ENCODE measurements at places on chromosomes 1 and 21. TPM values are rescaled to one million over a fixed set of nuclear protein-coding genes. Genes with fewer than 3 reads are reported as not detected.

Gene TNFRSF18
- not detected for total RNA-seq

Gene ZBTB48
- total RNA-seq = 16.4 TPM

Gene GPR161
- 9.0 TPM for total RNA-seq

Gene RAB42
- 6.1 TPM for total RNA-seq

Gene CRYZ
- total RNA-seq = 23.5 TPM

Gene ARTN
- 0.11 TPM for total RNA-seq

Gene SMIM1
- not detected for total RNA-seq

Gene KRTAP20-1
- not detected for total RNA-seq

Gene CFHR2
- not detected for total RNA-seq

Gene UTS2
- not detected for total RNA-seq

Gene HIPK1
- 23.6 TPM for total RNA-seq

Gene SNX27
- 12.0 TPM for total RNA-seq

Gene BCAN
- not detected for total RNA-seq

Gene LAPTM5
- not detected for total RNA-seq

Gene DNAJC16
- total RNA-seq = 22.5 TPM

Gene ZNF697
- 8.5 TPM for total RNA-seq

Gene MAP3K7CL
- total RNA-seq = 14.8 TPM

Gene BTBD19
- 8.0 TPM for total RNA-seq

Gene WDR64
- total RNA-seq = not detected

GRCh38 chr21:34571994-34572393, 42.9 kb downstream of the RCAN1 start:
- H3K27ac ChIP-seq = no peak overlapping the region
- H3K27me3 ChIP-seq = no peaks in the 10 kb centered on the region
- DNase-seq = no peak
- H3K4me3 ChIP-seq = no peak overlapping the region

- DNase-seq = no peak
- H3K4me3 ChIP-seq = no peak overlapping the region
- peaks cover 7% of the 10 kb centered on the region for H3K4me1 ChIP-seq
- peaks cover 3% of the 10 kb centered on the region for H3K36me3 ChIP-seq
- no peak overlapping the region for H3K27ac ChIP-seq
- H3K27me3 ChIP-seq = no peaks in the 10 kb centered on the region
Observed at GRCh38 chr1:227736814-227737432, 1.7 kb downstream of the SNAP47 start.

DNA sequence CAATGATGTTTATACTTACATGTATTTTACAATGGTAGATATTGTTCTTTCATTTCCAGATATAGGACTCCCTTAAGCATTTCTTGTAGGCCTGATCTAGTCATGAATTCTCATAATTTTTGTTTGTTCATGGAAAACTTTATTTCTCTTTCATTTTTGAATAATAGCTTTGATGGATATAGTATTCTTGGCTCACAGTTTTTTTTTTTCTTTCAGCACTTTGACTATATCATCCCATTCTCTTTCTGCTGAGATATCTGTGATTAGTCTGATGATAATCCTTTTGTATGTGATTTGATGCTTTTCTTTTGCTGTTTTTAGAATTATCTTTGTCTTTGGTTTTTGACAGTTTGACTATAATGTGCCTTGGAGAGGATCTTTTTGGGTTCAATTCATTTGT, 24.1 kb upstream of the CHODL start:
- no peak overlapping the region for H3K4me3 ChIP-seq
- H3K4me1 ChIP-seq = no peaks in the 10 kb centered on the region
- no peaks in the 10 kb centered on the region for H3K27me3 ChIP-seq
- no peak for DNase-seq
- H3K27ac ChIP-seq = no peak overlapping the region
- H3K36me3 ChIP-seq = no peaks in the 10 kb centered on the region

- DNase-seq = no peak
- H3K4me1 ChIP-seq = peaks cover 37% of the 10 kb centered on the region
- H3K4me3 ChIP-seq = no peak overlapping the region
- H3K36me3 ChIP-seq = no peaks in the 10 kb centered on the region
Observed at GRCh38 chr1:19754482-19754881, 45.2 kb downstream of the TMCO4 start.

GRCh38 chr1:13483946-13484345, 29.9 kb downstream of the LRRC38 start:
- no peak overlapping the region for H3K27ac ChIP-seq
- no peaks in the 10 kb centered on the region for H3K27me3 ChIP-seq
- H3K4me3 ChIP-seq = no peak overlapping the region
- H3K4me1 ChIP-seq = no peaks in the 10 kb centered on the region
- no peak for DNase-seq
- H3K36me3 ChIP-seq = no peaks in the 10 kb centered on the region

GRCh38 chr1:4689271-4689935, 35.0 kb downstream of the AJAP1 start:
- no peaks in the 10 kb centered on the region for H3K36me3 ChIP-seq
- H3K27ac ChIP-seq = no peak overlapping the region
- no peak for DNase-seq
- H3K4me1 ChIP-seq = no peaks in the 10 kb centered on the region

DNA sequence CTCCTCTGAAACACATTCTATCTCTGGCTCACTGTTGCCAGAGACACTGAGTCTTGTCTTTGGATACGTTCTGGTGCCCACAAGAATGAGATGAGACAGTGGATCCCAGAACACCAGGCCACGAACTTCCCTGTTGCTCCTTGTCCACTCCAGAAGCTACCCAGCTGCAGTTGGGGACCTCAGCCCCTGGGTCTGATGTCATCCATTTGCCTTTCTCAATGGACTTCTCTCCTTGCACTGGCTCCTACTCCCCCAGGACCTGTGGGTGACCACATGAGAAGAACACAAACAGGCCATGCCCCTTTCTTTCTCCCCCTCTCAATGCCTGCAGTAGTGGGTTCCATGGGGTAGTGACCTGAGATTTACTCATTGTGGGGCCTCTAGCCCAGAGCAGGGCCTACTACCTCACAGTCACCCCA, 5.9 kb downstream of the NBPF1 start:
- peaks cover 10% of the 10 kb centered on the region for H3K4me1 ChIP-seq
- DNase-seq = no peak
- no peaks in the 10 kb centered on the region for H3K27me3 ChIP-seq
- H3K27ac ChIP-seq = no peak overlapping the region

- H3K27me3 ChIP-seq = no peaks in the 10 kb centered on the region
- no peak for DNase-seq
- H3K4me1 ChIP-seq = no peaks in the 10 kb centered on the region
- H3K36me3 ChIP-seq = 0 out of 2 replicates have a peak, but pooled peaks cover 4% of the 10 kb centered on the region
- no peak overlapping the region for H3K4me3 ChIP-seq
Observed at GRCh38 chr1:50474859-50475809, 51.9 kb upstream of the DMRTA2 start.

DNA sequence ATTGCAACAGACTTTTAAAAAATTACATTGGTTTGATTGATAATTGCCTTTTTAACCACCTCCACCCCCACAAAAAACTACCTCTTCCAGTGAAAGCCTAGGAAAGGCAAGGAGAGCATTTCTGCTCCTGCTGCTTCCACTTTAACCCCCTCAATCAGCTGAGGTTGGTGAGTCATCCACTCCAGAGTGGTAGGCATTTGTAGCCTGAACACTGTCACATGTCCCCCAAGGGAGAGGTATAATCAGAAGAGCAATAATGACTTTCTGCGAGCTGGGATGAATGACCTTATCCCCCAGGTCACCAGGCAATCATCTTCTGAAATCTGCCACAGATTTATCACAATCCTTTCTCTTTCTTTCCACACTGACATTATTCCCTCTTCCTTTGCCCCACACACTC, 126.6 kb upstream of the CAMK1G start:
- no peak overlapping the region for H3K4me3 ChIP-seq
- no peak overlapping the region for H3K27ac ChIP-seq
- DNase-seq = peak; percentile 17
- H3K4me1 ChIP-seq = no peaks in the 10 kb centered on the region
- no peaks in the 10 kb centered on the region for H3K36me3 ChIP-seq

GRCh38 chr1:64891448-64891825, 74.9 kb downstream of the JAK1 start:
- no peaks in the 10 kb centered on the region for H3K36me3 ChIP-seq
- peaks cover 22% of the 10 kb centered on the region for H3K4me1 ChIP-seq
- no peaks in the 10 kb centered on the region for H3K27me3 ChIP-seq
- H3K27ac ChIP-seq = no peak overlapping the region
- H3K4me3 ChIP-seq = no peak overlapping the region

GRCh38 chr21:32884062-32884461, 112.5 kb upstream of the PAXBP1 start:
- DNase-seq = no peak
- H3K4me1 ChIP-seq = peaks cover 6% of the 10 kb centered on the region
- H3K27me3 ChIP-seq = peaks cover 35% of the 10 kb centered on the region

- DNase-seq = peak; percentile 98
- H3K36me3 ChIP-seq = no peaks in the 10 kb centered on the region
- H3K4me1 ChIP-seq = peaks cover 31% of the 10 kb centered on the region
Observed at GRCh38 chr1:28437924-28438699, 67.7 kb upstream of the RCC1 start.

DNA sequence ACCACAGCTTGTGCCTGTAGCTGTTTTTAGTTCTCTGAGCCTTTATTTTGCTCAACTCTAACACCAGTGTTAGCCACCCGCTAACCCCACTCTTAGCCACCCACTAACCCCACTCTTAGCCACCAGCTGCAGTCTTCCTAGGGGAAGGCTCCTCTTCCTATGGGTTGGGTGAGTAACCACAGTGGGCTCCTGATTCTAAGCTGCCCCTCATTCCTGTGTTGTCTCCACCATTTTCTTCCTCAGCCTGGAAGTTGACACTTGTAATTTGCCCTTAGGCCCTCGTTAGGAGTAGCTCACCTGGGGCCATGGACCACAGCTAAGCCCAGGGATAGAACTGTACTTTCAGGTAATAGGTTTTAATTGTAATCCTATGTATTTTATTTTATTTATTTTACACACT, 782.9 kb upstream of the TPTE start:
- no peaks in the 10 kb centered on the region for H3K36me3 ChIP-seq
- no peak overlapping the region for H3K4me3 ChIP-seq
- no peak for DNase-seq

GRCh38 chr1:77757603-77758002, 2.0 kb downstream of the USP33 start:
- H3K27ac ChIP-seq = peak overlapping the region; percentile 90
- H3K4me1 ChIP-seq = peaks cover 29% of the 10 kb centered on the region
- H3K4me3 ChIP-seq = peak overlapping the region; percentile 93
- peak; percentile 81 for DNase-seq
- no peaks in the 10 kb centered on the region for H3K27me3 ChIP-seq

GRCh38 chr1:36369061-36369861, 16.5 kb downstream of the STK40 start:
- H3K4me1 ChIP-seq = peaks cover 47% of the 10 kb centered on the region
- no peak overlapping the region for H3K27ac ChIP-seq
- H3K4me3 ChIP-seq = no peak overlapping the region
- peak; percentile 80 for DNase-seq

- H3K4me3 ChIP-seq = no peak overlapping the region
- H3K36me3 ChIP-seq = no peaks in the 10 kb centered on the region
- H3K27me3 ChIP-seq = no peaks in the 10 kb centered on the region
- H3K27ac ChIP-seq = no peak overlapping the region
- DNase-seq = no peak
- H3K4me1 ChIP-seq = no peaks in the 10 kb centered on the region
Observed at GRCh38 chr1:5733596-5733995, 258.6 kb downstream of the NPHP4 start.

- no peak overlapping the region for H3K27ac ChIP-seq
- no peaks in the 10 kb centered on the region for H3K36me3 ChIP-seq
Observed at GRCh38 chr1:10915594-10915993, 96.9 kb upstream of the TARDBP start.

- DNase-seq = no peak
- H3K4me1 ChIP-seq = no peaks in the 10 kb centered on the region
- no peaks in the 10 kb centered on the region for H3K27me3 ChIP-seq
- H3K4me3 ChIP-seq = no peak overlapping the region
- no peaks in the 10 kb centered on the region for H3K36me3 ChIP-seq
- H3K27ac ChIP-seq = no peak overlapping the region
Observed at GRCh38 chr1:107443027-107443426, 302.2 kb downstream of the NTNG1 start.

DNA sequence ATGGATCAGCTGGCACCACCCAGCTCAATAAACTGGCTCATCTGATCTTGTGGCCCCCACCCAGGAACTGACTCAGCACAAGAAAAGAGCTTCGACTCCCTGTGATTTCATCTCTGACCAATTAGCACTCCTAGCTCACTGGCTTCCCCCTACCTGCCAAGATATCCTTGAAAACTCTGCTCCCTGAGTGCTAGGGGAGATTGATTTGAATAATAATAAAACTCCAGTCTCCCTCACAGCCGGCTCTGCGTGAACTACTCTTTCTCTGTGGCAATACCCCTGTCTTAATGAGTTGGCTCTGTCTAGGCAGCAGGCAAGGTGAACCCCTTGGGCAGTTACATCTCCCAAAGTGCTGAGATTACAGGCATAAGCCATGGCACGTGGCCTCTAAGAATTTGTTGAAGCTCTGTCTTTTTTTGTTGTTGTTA, 11.8 kb upstream of the RHBDL2 start:
- peak; percentile 20 for DNase-seq
- H3K27me3 ChIP-seq = no peaks in the 10 kb centered on the region
- peaks cover 8% of the 10 kb centered on the region for H3K4me1 ChIP-seq
- H3K36me3 ChIP-seq = no peaks in the 10 kb centered on the region
- H3K27ac ChIP-seq = no peak overlapping the region
- no peak overlapping the region for H3K4me3 ChIP-seq

DNA sequence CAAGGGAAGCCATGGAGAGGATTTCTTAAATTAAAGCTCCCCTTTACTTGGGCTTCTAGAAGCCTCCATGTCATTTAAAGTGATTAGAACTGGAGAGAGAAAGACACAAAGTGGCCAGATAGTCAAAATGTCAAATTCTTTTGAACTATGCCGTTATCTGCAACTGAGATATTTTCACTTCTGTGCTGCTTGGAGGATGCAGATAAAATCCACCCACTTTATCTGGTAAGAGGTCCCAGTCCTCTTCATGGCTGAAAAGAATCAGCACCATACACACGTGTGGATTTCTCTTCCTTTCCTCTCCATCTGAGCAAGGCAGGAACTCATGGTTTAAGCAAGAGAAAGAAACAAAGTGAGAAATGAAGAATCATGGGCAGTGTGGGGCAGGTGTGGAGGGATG, 276.9 kb upstream of the RUNX1 start:
- H3K4me1 ChIP-seq = peaks cover 22% of the 10 kb centered on the region
- DNase-seq = no peak
- no peak overlapping the region for H3K27ac ChIP-seq
- no peaks in the 10 kb centered on the region for H3K36me3 ChIP-seq
- no peaks in the 10 kb centered on the region for H3K27me3 ChIP-seq
- no peak overlapping the region for H3K4me3 ChIP-seq

- H3K4me3 ChIP-seq = no peak overlapping the region
- no peaks in the 10 kb centered on the region for H3K36me3 ChIP-seq
- H3K27me3 ChIP-seq = no peaks in the 10 kb centered on the region
- peaks cover 17% of the 10 kb centered on the region for H3K4me1 ChIP-seq
Observed at GRCh38 chr1:246158131-246158530, 348.9 kb downstream of the SMYD3 start.

- peak overlapping the region; percentile 45 for H3K27ac ChIP-seq
- H3K4me3 ChIP-seq = 0 out of 2 replicates have a peak overlapping the region, but pooled peaks have one; percentile 15
- peak; percentile 92 for DNase-seq
- peaks cover 10% of the 10 kb centered on the region for H3K36me3 ChIP-seq
- H3K4me1 ChIP-seq = peaks cover 22% of the 10 kb centered on the region
- no peaks in the 10 kb centered on the region for H3K27me3 ChIP-seq
Observed at GRCh38 chr1:150619576-150620509, 9.6 kb downstream of the ENSA start.

- no peak overlapping the region for H3K27ac ChIP-seq
- H3K36me3 ChIP-seq = no peaks in the 10 kb centered on the region
- H3K27me3 ChIP-seq = no peaks in the 10 kb centered on the region
- peak; percentile 64 for DNase-seq
- no peak overlapping the region for H3K4me3 ChIP-seq
Observed at GRCh38 chr21:16079830-16080229, 350.0 kb downstream of the USP25 start.

GRCh38 chr21:43865540-43866259, 677 bp downstream of the AGPAT3 start:
- DNase-seq = peak; percentile 66
- H3K27me3 ChIP-seq = peaks cover 4% of the 10 kb centered on the region
- peak overlapping the region; percentile 59 for H3K27ac ChIP-seq
- peak overlapping the region; percentile 88 for H3K4me3 ChIP-seq
- peaks cover 4% of the 10 kb centered on the region for H3K4me1 ChIP-seq

Measured in GM23248 (cell line).